AG10803 (cell line): ENCODE measurements at places on chromosomes 16 and 17.

GRCh38 chr17:74922694-74923537 lies at the start of gene USH1G:
Gene USH1G (minus strand): TSS chr17:74923255. CDS start chr17:74923073, 182 bp downstream.
- no peak for DNase-seq

- no peak for DNase-seq
These were observed 121.6 kb downstream of the DNAH9 start for GRCh38 chr17:11719856-11720255.

DNA sequence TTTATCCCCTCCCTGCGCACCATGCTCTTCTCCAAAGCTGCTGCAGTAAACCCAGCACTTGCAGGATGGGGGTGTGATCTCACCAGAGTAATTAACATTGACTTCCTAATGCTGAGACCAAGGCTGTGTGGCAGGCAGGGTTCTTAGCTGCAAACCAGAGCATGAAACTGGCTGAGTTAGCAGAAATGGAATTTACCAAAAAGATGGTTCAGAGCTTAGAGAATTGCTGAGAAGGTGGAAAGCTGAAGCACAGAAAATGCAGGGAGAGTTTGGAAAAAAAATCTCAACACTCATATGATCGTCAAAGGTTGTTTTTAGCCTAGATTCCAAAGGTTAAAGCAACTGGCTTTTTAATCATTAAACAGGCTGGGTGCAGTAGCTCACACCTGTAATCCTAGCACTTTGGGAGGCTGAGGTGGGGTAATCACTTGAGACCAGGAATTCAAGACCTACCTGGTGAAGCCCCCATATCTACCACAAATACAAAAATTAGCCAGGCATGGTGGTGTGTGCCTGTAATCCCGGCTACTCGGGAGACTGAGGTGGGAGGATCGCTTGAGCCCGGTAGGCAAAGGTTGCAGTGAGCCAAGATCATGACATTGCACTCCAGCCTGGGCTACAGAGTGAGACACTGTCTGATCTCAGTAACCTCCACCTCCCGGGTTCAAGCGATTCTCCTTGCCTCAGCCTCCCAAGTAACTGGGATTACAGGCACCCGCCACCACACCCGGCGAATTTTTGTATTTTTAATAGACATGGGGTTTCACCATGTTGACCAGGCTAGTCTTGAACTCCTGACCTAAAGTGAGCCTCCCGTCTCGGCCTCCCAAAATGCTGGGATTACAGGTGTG lies 6.0 kb upstream of the TXNDC11 start:
- no peak for DNase-seq

GRCh38 chr16:82585675-82586074 lies 41.1 kb upstream of the CDH13 start:
- peak; percentile 74 for DNase-seq

DNA sequence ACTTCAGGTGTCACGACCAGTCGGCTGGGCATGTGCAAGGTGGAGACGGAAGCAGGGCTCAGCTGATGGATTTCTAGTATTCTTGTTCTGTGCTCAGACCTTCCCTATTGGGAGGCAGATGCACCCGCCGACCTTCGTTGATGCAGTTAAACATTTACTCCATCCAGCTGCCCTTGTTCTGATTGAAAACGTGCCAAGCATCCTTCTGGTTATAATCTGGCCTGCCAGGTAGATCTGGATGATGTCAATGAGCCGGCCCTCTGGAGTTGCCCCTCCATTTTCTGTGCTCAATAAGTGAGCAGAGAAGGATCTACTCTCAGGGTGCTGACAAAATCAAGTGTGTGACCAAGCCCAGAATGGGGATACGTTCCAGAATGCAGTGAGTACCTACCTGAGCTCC lies 38.3 kb downstream of the CCDC182 start:
- no peak for DNase-seq

GRCh38 chr16:77780378-77780837 lies 8.0 kb upstream of the VAT1L start:
- DNase-seq: peak; percentile 86
